OCI-LY7 (cell line): ENCODE measurements at places on chromosomes 5 and 9. TPM values are rescaled to one million over a fixed set of nuclear protein-coding genes. Genes with fewer than 3 reads are reported as not detected.

DNA sequence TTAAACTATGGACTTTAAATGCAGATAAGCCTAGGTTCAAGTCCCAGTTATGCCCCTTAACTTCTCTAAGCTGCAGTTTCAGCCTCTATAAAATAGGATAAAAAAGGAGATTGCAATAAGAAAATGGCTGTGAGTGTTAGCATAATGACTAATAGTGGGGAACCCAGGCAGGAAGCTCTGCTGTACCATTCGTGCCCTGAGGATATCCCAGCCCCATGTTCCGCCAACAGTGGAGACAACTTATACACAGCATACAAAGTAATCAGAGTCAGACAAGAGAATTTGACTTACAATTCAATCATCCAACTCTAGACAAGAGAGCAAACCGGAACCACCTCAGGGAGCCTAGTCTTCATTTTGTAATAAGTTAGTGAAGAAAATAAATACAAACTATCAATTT, 141.5 kb upstream of the FSTL4 start:
- no peak for DNase-seq

- DNase-seq = no peak
Observed at GRCh38 chr5:60698336-60698735, 1.6 kb downstream of the DEPDC1B start.

GRCh38 chr5:78922879-78923621, 62.1 kb downstream of the ARSB start:
- DNase-seq = no peak

- no peak for DNase-seq
Observed at GRCh38 chr5:163357636-163358035, 79.8 kb upstream of the CCNG1 start.

GRCh38 chr9:76897804-76898525, 7.9 kb downstream of the PRUNE2 start:
- no peak for DNase-seq

DNA sequence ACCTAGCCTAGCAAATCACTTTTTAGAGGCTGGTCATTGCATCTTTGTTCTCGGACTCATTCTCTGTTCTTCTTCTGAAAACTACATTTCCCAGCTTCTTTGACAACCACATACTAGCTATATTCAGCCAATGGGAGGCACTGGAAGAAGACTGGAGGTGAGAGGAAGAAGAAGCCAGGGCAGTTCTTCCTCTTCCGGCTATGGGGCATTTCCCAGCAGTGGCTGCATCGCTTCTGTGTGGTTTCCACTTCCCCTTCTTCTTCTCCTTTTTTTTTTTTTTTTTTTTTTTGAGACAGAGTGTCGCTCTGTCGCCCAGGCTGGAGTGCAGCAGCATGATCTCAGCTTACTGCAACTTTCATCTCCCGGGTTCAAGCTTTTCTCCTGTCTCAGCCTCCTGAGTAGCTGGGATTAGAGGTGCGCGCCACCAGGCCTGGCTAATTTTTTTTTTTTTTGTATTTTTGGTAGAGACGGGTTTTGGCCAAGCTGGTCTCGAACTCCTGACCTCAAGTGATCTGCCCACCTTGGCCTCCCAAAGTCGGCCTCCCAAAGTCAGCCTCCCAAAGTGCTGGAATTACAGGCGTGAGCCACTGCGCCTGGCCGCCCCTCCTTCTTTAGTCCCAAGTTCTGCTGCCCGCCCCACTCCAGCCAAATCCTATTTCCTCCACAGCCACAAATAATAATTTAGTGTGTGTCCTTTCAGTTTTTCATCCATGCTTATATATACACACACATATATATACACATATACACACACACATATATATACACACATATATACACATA, 6.9 kb upstream of the UBAP1 start:
- peak; percentile 74 for DNase-seq

TSC1 gene
- 66.2 and 78.7 TPM in 2 replicates for total RNA-seq

GPRIN1 gene
- 4.5 and 5.3 TPM in 2 replicates for total RNA-seq

STPG3 gene
- total RNA-seq = 1.7 and 2.7 TPM in 2 replicates
